ENCODE measurements at places on chromosomes 5 and 9.
A peak's percentile ranks its signal among the peaks of the same experiment; 100 is the strongest.

GRCh38 chr5:97338729-97339128 lies 155.7 kb upstream of the RIOK2 start:
- no peak for DNase-seq

- no peak for DNase-seq
Measured at GRCh38 chr9:118059484-118060278, 355.5 kb downstream of the TLR4 start.

- no peak for DNase-seq
Measured at GRCh38 chr5:118946138-118946800, 42.1 kb downstream of the DTWD2 start.

- DNase-seq = no peak
Measured at GRCh38 chr5:151896031-151896691, 28.5 kb downstream of the GLRA1 start.

GRCh38 chr5:162801235-162801634 lies 636.2 kb upstream of the CCNG1 start:
- DNase-seq = no peak

GRCh38 chr5:63655043-63655442 lies 307.2 kb downstream of the HTR1A start:
- no peak for DNase-seq

DNA sequence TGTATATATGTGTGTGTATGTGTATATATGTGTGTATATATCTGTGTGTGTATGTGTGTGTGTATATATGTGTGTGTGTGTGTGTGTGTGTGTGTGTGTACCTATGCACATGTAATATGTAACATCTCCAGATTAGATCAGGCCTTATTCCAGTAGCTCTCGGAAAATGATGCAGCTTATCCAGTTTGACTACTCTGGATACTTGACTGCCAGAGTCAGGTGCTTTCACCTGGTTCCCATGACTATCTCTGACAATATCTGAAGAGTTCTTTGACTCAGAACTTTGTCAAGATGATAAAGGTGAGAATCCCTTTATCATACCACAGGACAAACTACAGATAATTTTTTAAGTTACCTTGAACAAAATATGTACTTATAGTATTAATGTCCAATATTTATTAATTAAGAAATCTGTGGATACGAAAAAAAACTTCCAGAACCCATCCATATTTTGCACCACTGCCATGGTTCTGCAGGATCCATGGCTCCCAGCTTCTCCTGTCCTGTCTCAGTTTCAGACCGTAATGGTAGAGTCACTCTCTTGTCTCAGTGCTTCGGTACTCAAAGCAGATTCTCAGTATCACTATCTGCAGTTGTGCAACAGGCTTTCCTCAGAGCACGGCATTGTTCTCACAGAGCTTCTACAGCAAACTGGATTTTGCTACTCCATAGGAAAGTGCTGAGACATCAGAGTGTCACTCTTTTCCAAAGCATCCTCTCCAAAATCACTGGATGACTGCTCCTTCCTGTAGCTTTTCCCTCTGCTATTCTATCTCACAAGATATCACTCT lies 164.4 kb upstream of the SLC12A2 start:
- DNase-seq = no peak

DNA sequence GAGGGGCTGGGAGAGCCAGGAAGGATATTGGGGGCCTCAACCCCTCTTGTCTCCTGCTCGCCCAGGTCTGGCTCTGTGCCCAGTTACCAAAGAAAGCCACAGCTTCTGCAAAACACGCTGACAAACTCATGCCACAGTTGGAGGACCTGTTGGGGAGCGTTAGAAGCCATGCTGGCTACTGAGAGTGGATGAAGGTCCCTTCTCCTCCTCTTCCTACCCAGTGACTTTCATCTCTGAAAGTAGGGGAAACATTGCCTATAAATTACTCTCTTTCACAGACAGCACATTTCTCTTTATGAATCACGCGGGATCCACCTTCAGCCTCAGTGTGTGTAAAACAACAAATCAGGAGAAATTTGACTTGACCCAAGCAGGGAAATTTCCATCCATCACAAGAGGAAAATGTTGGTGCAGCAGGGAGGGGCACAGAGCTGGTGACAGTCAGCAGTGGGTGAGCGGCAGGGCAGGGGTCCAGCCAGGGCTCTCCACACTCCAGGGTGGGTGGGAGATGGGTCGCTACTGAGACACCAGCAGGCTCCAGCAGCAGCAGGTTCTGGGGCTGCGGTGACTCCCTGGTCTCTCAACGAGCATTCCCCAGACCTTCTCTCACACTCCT lies 181.9 kb downstream of the FGF18 start:
- DNase-seq = no peak

DNA sequence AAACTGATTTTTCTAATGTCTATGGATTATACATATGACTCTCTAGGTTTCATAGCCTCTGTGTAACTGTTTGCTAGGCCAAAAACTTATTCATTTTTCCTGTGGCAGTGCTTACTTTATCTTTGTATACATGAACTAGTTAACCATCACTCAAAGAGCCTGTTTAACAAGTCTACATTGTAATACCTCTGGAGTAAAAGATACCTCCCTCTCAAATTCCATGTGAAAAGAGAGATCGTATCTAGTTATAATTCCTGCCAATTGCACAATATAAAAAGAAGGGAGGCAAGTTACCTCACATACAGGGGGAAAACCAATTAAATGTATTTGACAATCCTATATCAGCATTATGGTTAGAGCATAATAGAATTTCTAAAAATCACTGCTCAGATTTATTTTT lies 271.9 kb upstream of the ST8SIA4 start:
- no peak for DNase-seq

GRCh38 chr9:127213859-127214258 lies 50.7 kb upstream of the GARNL3 start:
- no peak for DNase-seq

DNA sequence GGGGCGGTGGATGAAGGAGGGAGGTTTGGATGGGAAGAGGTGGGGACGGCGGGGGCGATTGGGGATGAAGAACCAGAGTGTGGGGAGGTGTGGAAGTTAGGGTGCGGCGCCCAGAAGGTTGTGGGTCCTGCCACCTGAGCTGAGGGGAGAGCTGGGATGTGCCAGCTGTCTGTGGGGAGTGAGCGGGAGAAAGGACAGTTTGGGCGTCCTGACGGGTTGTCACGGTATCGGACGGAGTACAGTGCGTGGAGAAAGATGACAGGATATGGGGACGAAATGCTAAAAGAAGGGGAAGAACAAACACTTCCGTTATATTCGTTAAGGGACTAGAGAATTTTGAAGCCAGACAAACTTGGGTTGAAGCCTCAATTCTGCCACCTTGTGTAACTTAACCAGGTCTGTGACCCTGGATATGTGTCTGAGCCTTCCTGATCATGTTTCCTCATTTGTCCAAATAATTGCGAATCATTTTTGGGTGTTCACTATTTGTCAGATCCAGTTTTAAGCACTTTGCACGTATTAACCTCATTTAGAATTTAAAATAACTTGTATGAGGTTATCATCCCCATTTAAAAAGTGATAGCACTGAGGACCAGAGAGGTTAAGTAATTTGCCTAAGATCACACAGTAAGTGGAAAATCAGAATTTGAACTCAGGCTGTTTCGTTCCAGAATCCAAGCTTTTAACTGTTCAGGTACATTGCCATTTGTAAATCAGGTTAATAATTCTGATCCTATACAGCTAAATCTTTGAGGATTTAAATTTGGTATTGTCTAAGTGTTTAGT lies 689 bp downstream of the CNTRL start:
- DNase-seq = peak; percentile 4

- no peak for DNase-seq
Measured at GRCh38 chr5:176535664-176536131, 1.5 kb downstream of the RNF44 start.

Measured in amniotic stem cell (primary cell).